Tibial nerve (tissue), 4 donors: ENCODE measurements at places on chromosomes 16 and 17. TPM values are rescaled to one million over a fixed set of nuclear protein-coding genes. Genes with fewer than 3 reads are reported as not detected.
A peak's percentile ranks its signal among the peaks of the same experiment; 100 is the strongest.

DNA sequence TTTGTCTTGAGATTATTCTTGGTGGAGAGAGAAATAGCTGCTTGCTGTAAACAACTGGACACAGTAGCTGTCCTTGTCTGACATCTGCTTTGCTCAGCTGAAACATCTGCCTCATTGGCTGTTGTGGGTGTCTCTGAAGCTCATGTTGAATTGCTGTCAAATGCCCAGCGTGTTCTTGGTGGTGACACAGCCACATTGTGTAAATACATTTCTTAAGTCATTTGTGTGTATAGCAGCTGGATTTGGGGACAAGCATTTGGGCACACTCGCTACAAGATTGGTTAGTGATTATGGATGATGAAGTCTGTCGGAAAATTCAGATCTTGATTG lies 5.3 kb downstream of the FAM234A start:
- no peak for DNase-seq
- H3K4me1 ChIP-seq: peaks cover 23% of the 10 kb centered on the region
- H3K4me3 ChIP-seq: no peak overlapping the region
- H3K36me3 ChIP-seq: no peaks in the 10 kb centered on the region

GRCh38 chr16:76771216-76771615 lies 419.8 kb upstream of the MON1B start:
- H3K4me3 ChIP-seq: no peak overlapping the region
- no peaks in the 10 kb centered on the region for H3K4me1 ChIP-seq
- H3K36me3 ChIP-seq: no peaks in the 10 kb centered on the region
- no peak overlapping the region for H3K27ac ChIP-seq

DNA sequence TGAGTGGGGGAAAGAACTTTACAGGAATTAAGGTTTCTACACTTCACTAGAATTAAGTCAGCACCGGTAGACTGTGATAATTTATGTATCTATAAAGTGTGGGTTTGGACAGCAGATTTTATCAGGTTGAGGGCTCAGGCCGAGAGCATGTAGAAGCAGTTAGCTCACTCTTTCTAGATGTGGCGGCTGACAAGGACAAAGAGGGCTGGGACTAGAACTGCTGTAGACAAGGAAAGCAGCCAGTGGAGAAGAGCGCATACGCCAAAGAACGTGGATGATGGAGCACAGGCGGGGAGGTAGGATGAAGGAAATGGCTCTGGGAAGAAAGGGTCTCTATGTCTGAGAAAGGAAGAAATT lies 504 bp upstream of the GOSR1 start:
- no peak for DNase-seq
- peak overlapping the region; percentile 98 for H3K27ac ChIP-seq
- H3K4me1 ChIP-seq: peaks cover 11% of the 10 kb centered on the region
- peak overlapping the region; percentile 71 for H3K4me3 ChIP-seq
- H3K27me3 ChIP-seq: no peaks in the 10 kb centered on the region
- H3K36me3 ChIP-seq: no peaks in the 10 kb centered on the region

- H3K4me3 ChIP-seq: no peak overlapping the region
- no peaks in the 10 kb centered on the region for H3K36me3 ChIP-seq
- no peaks in the 10 kb centered on the region for H3K27me3 ChIP-seq
- H3K4me1 ChIP-seq: no peaks in the 10 kb centered on the region
- DNase-seq: no peak
- H3K27ac ChIP-seq: no peak overlapping the region
Measured at GRCh38 chr17:35191001-35191695, 3.0 kb downstream of the SLC35G3 start.

DNA sequence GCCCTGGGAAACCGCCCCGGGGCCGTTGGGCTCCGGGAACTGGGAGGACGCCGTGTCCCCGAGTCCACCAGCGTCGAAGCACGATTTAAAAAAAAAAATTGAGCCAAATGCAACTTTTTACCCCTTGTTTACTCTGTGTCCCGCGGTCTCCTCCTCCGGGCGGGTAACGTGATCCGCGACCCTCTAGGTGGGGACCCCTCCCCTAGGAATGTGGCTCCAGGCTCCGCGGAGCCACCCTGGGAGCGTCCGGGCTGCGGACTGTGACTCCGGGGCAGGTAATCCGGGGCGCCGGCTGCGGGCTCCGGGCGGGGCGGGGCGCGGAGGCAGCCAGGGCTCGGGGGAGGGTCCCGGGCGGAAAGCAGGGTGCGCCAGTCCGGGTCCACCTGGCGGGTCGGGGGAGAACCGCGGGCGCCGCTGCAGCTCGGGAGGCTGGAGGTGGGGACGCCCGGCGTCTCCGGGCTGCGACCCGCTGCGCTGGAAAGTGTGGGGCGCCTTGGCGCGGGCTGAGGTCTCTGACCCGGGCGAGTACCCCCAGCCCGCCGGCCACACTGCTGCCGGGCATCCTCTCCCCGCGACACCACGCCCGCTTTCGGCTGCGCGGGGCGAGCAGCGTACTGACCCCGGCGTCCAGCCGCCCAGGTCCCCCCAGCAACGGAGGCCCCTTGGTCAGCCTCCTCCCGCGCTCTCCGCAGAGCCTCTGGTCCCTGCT lies 852 bp upstream of the HELZ start:
- no peaks in the 10 kb centered on the region for H3K27me3 ChIP-seq
- peak overlapping the region; percentile 90 for H3K27ac ChIP-seq
- H3K4me1 ChIP-seq: peaks cover 11% of the 10 kb centered on the region
- DNase-seq: no peak
- H3K36me3 ChIP-seq: no peaks in the 10 kb centered on the region

- no peaks in the 10 kb centered on the region for H3K4me1 ChIP-seq
- no peak overlapping the region for H3K27ac ChIP-seq
- no peaks in the 10 kb centered on the region for H3K27me3 ChIP-seq
- no peak overlapping the region for H3K4me3 ChIP-seq
Measured at GRCh38 chr17:39277110-39277509, 51.4 kb upstream of the STAC2 start.

DNA sequence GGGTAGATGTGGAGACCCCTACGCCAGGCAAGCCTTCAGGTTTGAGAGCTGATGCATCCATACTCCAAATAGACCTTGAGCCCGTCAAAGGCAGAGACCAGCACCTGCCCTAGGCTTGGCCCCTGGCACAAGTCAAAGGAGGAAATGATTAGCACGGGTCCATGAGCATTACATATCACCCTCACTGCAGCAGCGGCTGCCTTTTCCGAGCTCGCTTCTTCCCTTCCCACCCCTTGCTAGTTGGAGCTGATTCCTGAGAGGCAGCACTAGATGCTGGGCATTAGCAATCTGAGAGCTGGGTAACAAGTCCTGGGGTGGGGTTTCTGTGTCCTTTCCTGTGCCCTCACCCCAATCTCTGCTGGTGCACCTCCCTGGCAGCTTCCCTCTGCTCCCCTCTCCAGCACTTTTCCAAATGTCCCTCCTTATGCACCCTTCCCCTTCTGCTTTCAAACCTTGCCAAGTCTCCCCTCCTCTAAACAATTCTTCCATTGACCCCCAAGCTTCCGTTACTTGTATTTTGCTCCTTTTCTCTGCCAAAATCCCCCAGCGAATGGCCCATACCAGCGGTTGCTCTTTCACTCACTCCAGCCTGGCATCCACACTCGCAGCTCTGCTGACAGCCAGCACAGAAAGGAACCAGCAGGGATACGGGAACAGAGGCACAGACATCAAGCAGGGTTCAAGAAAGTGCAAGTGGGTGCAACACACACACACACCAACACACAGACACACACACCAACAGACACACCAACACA lies 3.0 kb downstream of the CDRT4 start:
- H3K27me3 ChIP-seq: no peaks in the 10 kb centered on the region
- DNase-seq: no peak
- H3K27ac ChIP-seq: peak overlapping the region; percentile 70

- H3K4me1 ChIP-seq: no peaks in the 10 kb centered on the region
- H3K4me3 ChIP-seq: no peak overlapping the region
- no peaks in the 10 kb centered on the region for H3K27me3 ChIP-seq
- H3K27ac ChIP-seq: no peak overlapping the region
Measured at GRCh38 chr16:50761267-50761666, 19.4 kb downstream of the CYLD start.

GRCh38 chr16:88058136-88058535 lies 106.9 kb downstream of the BANP start:
- DNase-seq: no peak
- no peaks in the 10 kb centered on the region for H3K27me3 ChIP-seq
- H3K36me3 ChIP-seq: no peaks in the 10 kb centered on the region
- no peak overlapping the region for H3K4me3 ChIP-seq
- peaks cover 20% of the 10 kb centered on the region for H3K4me1 ChIP-seq

GRCh38 chr16:4465977-4466779 lies 8.2 kb downstream of the NMRAL1 start:
- no peak for DNase-seq
- no peaks in the 10 kb centered on the region for H3K27me3 ChIP-seq
- no peak overlapping the region for H3K4me3 ChIP-seq

GRCh38 chr16:10039220-10040096 lies 142.8 kb downstream of the GRIN2A start:
- DNase-seq: no peak
- H3K27ac ChIP-seq: no peak overlapping the region
- H3K36me3 ChIP-seq: no peaks in the 10 kb centered on the region
- H3K27me3 ChIP-seq: no peaks in the 10 kb centered on the region

GRCh38 chr17:77610972-77611521 lies 347.5 kb upstream of the TNRC6C start:
- H3K36me3 ChIP-seq: no peaks in the 10 kb centered on the region
- DNase-seq: no peak
- peaks cover 14% of the 10 kb centered on the region for H3K4me1 ChIP-seq
- H3K4me3 ChIP-seq: no peak overlapping the region

DNA sequence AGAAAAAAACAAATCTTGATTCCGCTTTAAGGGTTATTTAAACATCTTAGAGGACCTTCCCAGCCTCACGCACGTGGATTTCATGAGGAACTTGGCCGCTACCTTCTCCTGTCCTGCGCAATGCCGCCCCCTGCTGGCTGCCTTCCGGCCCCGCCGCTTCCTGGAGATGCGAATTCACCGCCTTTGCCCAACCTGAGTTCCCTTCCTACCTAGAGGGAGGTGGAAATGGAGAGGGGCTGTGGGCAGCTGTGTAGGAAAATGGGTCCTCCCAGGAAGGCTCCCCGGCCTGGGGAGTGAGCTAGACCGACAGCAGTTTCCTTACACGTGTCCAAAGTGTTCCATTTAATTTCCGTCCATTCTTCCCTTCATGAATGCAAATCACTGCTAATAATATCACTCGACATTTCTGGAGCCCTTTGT lies 1.0 kb upstream of the ABCC12 start:
- peaks cover 6% of the 10 kb centered on the region for H3K4me1 ChIP-seq
- no peak overlapping the region for H3K27ac ChIP-seq
- H3K27me3 ChIP-seq: no peaks in the 10 kb centered on the region
- H3K36me3 ChIP-seq: no peaks in the 10 kb centered on the region
- DNase-seq: peak; percentile 91

DNA sequence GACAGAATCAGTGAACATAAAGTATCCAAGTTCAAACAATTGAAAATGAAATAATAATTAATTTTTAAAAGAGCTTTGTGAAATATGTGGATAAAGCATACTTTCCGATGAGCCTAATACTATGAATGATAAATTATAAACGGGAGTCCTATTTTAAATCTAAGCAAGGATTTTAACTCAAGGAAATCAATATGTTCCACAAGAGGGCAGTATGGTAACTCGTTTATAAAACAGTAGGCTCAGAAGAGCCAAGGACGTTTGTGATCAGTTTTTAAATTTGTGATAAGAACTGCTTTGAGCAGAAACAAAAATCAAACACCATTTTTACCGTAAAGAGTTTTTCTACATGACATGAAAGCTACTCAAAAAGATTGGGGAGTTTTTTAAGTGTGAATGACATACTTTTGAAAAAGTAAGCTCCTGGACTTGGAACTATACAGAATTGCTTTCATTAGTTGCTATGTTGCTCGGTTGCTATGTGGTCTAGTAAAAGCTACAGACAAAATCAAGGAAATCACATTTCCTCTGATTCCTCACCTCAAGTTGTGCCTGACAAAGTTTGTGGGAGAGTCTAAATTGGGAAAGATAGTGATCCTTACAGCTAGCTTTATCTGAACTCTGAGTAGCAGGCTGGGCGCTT lies 11.8 kb upstream of the TEKT1 start:
- H3K4me1 ChIP-seq: peaks cover 10% of the 10 kb centered on the region
- H3K36me3 ChIP-seq: no peaks in the 10 kb centered on the region
- H3K27ac ChIP-seq: no peak overlapping the region

DNA sequence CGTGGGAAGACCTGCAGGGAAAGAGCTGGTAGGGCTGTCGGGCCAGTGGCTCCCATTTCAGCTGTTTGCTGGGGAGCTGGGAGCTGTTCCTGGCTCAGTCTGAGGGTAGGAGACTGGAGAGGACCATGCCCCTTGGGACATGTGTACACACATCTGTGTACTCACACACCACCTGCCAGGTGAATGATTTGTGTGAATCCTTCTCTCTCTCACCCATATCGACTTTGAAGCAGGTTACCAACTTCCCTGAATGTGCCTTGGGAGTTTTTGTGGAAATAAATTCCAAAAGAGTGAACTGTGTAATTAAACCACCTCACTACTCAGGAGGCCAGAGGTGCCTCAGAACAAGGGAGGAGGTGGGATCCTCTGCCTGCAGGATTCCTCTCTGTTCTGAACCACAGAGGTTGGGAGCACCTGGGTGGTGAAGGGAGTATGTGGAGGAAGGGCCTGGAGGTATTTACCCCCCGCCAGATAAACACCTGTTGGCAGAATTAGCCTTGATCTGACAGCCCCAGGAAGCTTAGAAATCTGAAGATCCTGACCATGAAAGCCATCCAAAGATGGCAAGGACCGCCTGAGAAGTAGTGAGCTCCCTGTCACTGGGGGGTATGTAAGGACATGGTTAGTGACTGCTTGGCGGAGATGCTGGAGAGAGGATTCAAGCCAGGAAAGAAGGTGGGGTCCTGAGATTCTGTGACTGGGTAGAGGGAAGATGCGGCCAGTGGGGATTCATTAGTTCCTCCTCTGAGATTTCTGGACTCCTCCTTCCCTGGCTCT lies 3.3 kb downstream of the ABCC3 start:
- H3K27ac ChIP-seq: no peak overlapping the region
- H3K36me3 ChIP-seq: no peaks in the 10 kb centered on the region
- H3K4me1 ChIP-seq: no peaks in the 10 kb centered on the region
- no peaks in the 10 kb centered on the region for H3K27me3 ChIP-seq
- no peak for DNase-seq
- H3K4me3 ChIP-seq: no peak overlapping the region

- no peaks in the 10 kb centered on the region for H3K4me1 ChIP-seq
- no peak for DNase-seq
- H3K27me3 ChIP-seq: no peaks in the 10 kb centered on the region
- H3K27ac ChIP-seq: no peak overlapping the region
- H3K4me3 ChIP-seq: no peak overlapping the region
- no peaks in the 10 kb centered on the region for H3K36me3 ChIP-seq
Measured at GRCh38 chr17:17391668-17392370, 85.0 kb upstream of the MED9 start.

DNA sequence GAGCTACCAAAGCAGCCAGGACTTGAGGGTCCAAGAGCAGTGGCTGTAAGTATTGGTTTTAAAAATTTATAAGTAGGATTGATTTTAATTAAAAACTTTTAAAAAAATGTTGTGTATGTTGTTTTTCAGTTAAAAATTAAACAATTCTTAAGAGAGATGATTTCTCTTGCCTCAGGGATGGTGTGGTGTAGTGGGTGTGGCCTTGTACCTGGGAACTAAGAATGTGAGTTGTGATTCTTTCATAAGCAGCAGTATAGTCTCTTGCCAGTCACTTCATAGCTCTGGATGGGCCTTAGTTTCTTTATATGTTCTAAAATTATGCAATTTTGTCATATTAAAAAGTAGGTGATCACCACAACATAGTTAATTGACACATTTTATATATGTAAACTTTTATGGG lies 99.5 kb downstream of the FTO start:
- no peak overlapping the region for H3K27ac ChIP-seq
- no peak overlapping the region for H3K4me3 ChIP-seq
- H3K36me3 ChIP-seq: no peaks in the 10 kb centered on the region
- no peaks in the 10 kb centered on the region for H3K4me1 ChIP-seq
- no peaks in the 10 kb centered on the region for H3K27me3 ChIP-seq

The PAFAH1B1 gene
- total RNA-seq: 185 TPM

The ITGB4 gene
- total RNA-seq: 211 TPM

The SLC46A1 gene
- total RNA-seq: 5.0 TPM

The MC1R gene
- total RNA-seq: 15.7 TPM

The TEKT5 gene
- total RNA-seq: not detected

The HIRIP3 gene
- 26.7 TPM for total RNA-seq

The DRC3 gene
- 4.3 TPM for total RNA-seq

The HBA2 gene
- total RNA-seq: 33.3 TPM

The PRCD gene
- 12.3 TPM for total RNA-seq
